PC-3 (cell line): ENCODE measurements at places on chromosomes 12 and 14. TPM values are rescaled to one million over a fixed set of nuclear protein-coding genes. Genes with fewer than 3 reads are reported as not detected.

The PPP4R4 gene
- total RNA-seq, result 0.11 TPM in 1 of 2 replicates, not detected in the other

The RDH11 gene
- 103 and 125 TPM in 2 replicates for total RNA-seq

The PTGDR gene
- not detected in 2 replicates for total RNA-seq

DNA sequence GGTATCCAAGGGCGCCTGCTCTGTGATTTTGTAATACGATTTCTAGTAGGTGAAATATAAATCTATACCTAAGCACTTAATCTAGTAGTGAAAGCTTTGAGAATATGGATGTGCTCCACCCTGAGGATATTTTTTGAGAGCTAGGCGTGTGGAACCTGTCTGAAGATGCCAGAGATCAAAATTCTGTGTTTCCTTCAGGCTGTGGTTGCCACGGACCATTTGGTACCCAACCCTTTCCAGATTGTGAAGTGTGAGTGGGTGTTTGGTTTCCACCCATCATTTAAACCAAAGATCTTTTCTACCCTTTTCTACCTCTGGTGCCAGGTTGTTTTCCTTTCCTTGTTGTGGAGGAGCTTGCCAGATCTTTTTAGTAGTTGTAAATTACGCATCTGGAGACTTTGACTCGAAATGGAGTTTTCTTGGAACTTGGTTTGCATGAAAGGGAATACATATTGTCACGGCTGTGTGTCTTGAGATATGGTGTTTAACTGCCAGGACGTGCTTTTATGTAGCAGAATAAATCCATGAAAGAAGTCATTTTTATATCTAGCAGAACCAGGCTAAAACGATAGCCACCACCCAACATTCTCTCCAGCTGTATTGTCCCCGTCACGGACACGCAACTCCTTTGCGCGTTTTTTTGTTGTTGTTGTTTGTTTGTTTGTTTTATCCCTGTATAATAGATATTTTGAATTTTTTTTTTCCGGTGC, 2.2 kb downstream of the LRFN5 start:
- no peak for DNase-seq

DNA sequence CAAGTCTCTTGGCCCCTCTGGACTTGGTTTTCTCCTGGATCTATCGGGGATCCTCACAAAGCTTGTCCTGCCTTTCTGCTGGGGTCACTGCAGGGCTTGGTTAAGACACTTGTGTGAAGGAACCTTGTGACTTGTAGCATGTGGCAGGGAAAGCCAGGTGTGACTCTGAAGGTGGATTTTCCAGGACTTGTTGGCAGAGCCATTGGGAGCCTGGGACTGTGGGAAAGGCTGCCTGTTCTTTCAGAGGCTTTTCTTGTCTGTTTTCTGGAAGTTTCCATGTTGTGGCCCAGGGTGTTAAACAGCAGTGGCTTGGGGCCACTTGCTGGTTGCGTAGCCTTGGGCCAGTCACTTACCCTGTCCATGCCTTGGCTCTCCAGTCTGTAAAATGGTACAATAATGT, 12.6 kb downstream of the KMT5A start:
- DNase-seq, result no peak

- peak; percentile 47 for DNase-seq
Observed at GRCh38 chr12:78146365-78146772, 315.7 kb downstream of the NAV3 start.

- no peak for DNase-seq
Observed at GRCh38 chr12:19687371-19687770, 248.1 kb downstream of the AEBP2 start.
